ENCODE measurements at places on chromosomes 7 and 10.
A peak's percentile ranks its signal among the peaks of the same experiment; 100 is the strongest.

- DNase-seq: no peak
Observed at GRCh38 chr7:167976-168791, 24.2 kb upstream of the FAM20C start.

- no peak for DNase-seq
Observed at GRCh38 chr10:130341356-130341755, 205.2 kb downstream of the GLRX3 start.

DNA sequence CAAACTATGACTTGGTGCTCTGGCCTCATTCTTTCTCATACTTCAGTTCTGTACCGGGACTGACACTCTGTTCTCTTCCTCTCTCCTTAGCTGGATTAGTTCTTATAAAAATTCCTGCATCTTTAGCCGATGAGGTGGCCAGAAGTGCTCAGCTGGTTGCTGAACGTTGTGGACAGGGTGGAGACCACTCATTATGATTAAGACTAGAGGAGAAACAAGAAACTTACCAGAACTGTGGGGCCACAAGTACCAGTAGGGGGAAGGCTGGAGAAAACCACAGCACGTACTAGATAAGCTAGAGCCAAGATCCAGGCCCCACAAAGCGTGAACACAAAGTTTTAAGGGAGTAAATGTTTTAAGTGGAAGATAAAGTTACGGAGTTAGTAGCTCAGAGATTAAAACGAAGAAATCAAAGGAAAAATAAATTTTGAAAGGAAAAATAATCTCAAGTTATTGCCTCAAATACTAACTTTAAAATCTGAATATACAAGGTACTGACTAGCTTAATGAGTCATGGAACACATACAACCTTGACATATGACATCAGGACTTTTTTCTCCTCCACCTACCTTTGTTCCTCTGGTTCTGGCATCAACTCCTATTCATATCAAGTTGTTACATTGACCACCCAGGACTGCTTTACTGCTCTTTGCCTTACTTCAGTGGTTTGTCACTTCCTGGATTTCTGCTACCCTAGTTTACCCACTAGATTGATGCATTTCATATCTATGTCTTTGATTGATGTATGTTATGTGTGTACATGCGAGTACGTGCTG is 469.0 kb downstream of the TFEC start:
- peak; percentile 76 for DNase-seq

DNA sequence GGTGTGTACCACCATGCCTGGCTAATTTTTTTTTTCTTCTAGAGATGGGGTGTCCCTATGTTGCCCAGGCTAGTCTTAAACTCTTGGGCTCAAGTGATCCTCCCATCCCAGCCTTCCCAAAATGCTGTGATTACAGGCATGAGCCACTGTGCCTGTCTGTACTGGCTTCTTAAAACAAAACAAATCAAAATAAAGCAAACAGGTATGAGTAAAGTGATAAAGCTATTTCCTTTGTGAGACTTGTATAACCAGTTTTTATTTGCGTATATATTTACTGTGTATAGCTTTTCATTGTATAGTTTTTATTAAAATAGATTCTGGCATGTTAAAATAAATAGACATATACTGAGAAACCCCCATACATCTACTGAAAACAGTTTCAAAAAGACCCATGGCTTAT is 14.3 kb downstream of the LCOR start:
- no peak for DNase-seq
